LHCN-M2 (cell line): ENCODE measurements at places on chromosomes 6 and 20.

GRCh38 chr20:36234771-36235320, 1.4 kb upstream of the AAR2 start:
- no peak for DNase-seq

DNA sequence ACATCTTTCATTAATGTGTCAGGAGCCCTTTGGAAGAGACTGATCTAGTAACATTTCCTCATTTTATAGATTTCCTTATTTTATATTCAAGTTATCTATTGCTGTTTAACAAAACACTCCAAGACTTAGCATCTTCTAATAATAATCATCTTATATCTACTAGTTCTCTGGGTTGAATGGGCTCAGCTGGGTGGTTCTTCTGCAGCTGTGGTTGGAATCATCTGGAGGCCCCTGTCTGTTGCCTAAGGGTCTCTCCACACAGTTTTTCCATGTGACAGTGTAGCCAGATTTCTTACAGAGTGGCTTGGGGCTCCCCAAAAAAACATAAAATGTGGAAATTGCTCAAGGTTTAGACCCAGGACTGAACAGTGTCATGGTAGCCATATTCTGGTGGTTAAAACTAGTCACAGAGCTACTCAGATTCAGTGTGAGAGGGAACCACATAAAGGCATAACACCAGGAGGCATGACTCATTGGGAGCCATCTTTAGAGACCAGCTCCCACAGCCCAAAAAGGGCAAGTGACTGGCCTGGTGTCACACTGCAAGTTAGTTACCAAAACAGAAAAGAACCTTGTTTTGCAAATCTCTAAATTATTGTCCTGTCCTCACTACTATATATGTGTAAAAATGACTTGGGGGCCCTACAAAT, 11.5 kb downstream of the SLC2A10 start:
- peak; percentile 28 for DNase-seq

- DNase-seq, result no peak
Observed at GRCh38 chr20:24034820-24035219, 46.2 kb upstream of the GGTLC1 start.

DNA sequence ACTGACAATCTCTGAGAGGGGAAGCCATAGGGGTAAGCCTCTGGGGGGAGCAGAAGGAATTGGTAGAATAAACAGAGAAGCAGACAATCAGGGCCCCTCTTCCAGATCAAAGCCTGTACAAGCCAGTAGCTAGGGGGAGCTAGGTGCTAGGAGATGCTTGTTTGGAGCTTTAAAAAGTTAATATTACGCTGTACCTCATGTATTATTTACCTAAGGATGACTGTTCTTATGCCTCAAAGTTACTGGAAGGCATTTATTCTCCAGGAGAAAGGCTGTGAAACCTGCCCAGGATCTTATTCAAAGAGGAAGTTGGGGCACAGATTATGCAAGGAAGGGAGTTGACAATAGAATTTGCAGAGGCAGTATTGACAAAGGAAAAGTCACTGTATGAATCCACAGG, 111.8 kb upstream of the SLC35F1 start:
- DNase-seq, result no peak

DNA sequence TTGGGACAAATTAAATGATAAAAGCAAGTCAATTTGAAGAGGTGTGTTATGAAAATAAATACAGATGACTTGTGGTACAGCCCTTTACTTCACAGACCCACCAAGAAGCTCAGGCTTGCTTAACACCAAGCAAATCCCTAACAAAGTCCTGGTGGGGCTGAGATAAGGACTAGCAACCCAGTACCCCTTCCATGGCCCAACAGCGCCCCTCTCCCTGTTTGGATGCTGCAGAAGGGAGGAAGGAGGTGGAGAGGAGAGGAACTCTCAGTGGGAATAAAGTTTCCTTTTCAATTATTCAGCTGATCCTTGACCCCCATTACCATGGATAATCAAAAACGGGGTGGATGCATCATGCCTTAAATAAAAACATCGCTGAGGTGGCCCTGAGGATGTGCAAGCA, 4.5 kb upstream of the ZNF831 start:
- no peak for DNase-seq

DNA sequence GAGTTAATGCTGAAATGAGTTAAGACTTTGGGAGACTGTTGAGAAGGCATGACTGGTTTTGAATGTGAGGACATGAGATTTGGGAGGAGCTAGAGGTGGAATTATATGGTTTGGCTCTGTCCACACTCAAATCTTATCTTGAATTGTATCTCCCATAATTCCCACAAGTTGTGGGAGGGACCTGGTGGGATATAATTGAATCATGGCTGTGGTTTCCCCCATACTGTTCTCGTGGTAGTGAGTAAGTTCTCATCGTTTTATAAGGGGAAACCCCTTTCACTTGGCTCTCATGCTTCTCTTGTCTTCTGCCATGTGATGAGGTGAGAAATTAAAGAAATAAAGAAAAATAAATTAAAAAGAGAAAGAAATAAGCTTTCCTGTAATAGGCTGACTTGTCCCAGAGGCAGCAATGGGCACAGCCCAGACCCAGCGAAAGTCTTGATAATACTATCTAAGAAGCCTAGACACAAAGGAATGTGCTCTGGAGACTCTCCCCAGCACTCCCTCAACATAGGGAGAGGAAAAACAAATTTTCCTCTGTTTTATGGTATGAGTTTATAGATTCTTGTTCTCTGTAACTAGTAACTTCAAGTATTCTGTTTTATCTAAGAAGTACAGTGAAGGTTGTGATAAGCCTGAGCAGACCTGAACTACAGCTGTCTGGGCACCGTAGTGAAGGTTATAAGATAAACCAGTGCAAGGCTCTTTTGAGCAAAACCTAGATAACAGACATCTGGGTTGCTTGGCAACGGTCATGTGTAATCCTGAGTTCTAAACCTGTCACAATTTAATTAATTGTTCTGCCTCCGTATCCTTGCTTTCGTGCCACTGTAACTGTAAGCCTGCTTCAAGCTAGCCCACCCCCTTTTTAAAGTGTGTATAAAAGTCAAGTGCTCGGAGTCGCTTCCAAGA, 88.9 kb upstream of the ECI2 start:
- DNase-seq, result no peak

- no peak for DNase-seq
Observed at GRCh38 chr20:34369265-34369664, 6.2 kb downstream of the ITCH start.

DNA sequence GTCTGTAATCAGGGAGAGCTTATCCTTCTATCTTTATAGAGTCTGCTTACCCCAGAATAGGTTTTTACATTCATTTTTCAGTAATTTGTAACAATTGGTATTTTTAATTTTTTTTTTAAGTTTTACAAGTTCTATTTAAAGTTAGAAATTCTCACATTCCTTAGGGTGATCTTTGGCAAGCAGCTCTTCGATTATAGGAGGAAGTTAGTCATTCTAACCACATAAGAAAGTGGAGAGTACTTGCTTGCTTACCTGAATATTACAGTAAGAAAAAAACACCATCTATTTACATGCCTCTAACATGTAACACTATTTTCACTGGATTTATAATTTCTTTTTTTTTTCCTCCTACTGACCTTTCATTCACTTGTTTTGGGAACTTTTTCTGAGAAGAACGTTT, 6.7 kb downstream of the TSHZ2 start:
- no peak for DNase-seq

GRCh38 chr20:61832181-61832580, 233.5 kb downstream of the TAF4 start:
- DNase-seq, result no peak

DNA sequence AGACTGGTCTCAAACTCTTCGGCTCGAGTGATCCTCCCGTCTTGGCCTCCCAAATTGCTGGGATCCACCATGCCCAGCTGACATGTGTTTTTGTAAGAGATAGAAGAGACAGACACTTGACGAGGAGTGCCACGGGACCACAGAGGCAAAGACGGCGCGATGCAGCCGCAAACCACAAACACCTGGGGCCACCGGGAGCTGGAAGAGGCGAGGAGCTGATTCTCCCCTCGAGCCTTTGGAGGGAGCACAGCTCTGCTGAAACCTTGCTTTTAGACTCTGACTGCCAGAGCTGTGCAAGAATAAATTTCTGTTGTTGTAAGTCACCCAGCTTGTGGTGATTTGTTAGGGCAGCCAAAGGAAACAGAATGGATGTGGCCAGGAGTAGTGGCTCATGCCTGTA, 46.9 kb downstream of the TFAP2C start:
- no peak for DNase-seq

DNA sequence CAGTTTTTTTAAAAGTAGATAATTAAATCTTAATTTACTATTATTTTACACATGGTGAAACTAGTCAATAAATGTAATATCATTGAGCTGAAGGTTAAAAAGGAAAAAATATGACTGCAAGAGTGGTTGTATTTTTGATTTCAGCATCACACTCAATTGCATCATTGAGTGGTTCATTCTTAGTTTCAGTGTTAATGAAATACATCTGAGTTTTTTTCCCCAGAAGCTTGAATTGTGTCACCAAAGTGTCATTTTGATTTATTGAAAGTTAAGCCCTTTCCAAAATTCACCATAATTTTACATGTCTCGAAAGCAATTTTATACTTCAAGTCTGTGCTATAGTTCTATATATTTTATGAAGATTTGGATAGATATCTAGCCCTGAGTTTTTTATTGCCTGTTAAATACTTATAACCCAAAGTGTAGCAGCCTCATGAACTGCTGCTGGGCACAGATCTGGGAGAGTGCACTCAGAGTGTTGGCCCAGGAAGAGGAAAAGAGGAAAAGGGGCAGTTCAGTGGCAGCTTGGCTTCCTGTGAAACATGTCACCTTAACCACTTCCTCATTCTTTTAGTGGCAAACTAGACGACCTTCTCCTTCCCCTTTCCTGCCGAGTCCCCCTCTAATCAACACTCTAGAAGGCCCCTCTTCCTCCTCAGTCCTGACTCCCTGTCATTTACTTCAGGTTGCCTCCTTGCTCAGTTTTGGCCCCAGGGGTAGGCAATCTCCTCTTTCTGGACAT, 140.7 kb downstream of the ESR1 start:
- no peak for DNase-seq

GRCh38 chr20:878511-879307, 37.4 kb downstream of the ANGPT4 start:
- peak; percentile 29 for DNase-seq

DNA sequence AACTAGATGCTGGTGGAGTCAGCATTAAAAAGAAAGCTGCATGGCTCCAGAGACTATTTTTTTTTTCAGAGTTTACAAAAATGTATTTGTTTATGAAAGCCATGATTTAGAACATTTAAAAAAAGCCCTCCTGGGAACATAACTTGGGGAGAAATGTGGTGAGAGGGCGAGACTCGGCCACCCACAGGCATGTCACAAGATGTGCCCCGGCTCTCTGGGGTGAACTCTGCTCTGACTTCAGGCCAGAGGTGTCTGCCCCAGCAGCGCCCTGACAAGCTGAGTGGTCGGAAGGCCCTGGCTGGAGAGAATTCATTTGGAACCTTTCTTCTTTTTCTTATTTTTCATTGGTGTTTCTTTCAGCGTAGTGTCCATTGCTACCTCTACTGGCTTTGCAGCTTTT, 21.7 kb upstream of the RFPL4B start:
- DNase-seq, result peak; percentile 26

DNA sequence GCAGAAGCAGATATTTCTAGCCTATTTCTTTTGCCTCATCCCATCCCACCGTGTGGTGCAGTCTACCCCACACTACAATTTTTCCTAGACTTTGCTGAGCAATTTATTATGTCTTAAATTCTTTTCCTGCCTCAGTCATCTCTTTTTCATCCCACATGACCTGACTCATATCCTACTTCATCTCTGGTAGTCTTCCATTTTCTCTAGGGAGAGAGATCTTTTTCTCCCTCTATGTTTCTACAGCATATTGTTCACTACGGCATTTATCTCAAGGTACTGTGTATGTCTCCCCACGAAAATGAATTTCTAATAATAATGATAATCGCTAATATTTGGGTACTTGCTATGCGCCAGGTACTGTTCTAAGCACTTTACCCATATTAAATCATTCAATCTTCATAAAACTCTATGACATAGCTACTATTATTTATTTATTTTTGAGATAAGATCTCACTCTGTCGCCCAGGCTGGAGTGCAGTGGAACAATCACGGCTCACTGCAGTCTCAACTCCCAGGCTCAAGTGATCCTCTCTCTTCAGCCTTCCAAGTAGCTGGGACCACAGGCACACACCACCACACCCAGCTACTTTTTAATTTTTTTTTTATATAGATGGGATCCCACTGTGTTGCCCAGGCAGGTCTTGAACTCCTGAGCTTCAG, 15.6 kb downstream of the PDSS2 start:
- DNase-seq, result peak; percentile 56

- DNase-seq, result peak; percentile 72
Observed at GRCh38 chr6:30748851-30749540, 4.6 kb upstream of the IER3 start.

GRCh38 chr6:120405947-120406346, 928.3 kb downstream of the TBC1D32 start:
- no peak for DNase-seq

- no peak for DNase-seq
Observed at GRCh38 chr6:144617708-144618107, 332.6 kb downstream of the UTRN start.

DNA sequence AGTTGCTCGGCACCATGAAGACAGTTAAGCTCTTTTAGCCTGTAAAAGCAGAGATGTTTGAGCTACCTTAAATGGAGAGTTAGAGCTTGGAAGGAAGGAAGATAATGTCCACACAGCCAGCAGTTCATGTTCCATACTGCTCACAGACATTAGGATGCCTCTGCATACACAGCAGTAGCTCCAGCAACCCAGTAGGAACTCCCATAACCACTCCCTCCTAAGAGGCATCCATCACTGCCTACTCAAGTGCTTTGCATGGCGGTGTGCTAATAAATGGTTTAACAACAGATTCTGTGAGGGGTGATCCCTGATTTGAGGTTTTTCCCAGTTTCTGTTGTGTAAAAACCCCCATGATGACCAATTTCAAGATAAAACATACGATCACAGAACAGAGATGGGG, 286.4 kb downstream of the HACE1 start:
- DNase-seq, result no peak

DNA sequence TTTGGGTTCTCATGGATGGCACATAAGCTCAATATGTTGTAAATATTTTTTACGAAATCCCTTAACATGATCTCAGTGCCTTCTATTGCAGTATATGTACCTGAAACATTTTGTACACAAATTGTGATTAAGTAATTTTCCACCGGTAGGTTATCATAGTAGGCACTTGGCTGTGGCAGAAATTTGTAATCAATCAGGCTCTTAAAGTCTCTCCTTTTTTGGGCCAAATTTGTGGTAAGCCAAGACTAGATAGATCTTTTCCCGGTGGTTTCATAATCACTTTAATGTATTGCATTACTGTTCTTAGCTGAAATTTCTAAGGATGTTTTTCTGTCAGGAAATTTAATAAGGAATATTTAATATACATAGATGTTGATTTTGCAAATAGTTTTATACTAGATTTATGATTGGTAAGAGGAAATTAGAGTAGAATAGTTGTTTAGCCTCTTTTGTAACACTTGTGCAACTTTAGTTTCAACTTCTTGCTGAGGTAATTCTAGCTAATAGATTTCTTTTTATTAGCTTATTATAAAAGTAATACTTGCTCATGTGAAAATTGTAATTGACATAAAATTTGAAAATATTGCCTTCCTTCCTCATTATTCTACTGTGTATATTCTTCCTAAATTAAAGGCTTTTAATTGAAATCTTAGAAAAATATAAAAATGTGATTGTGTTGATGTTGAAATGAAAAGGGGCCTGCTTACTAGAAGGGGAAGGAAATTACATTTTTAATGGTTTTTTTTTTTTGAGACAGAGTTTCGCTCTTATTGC, 3.2 kb downstream of the PCMT1 start:
- DNase-seq, result no peak

- DNase-seq, result no peak
Observed at GRCh38 chr6:163438940-163439335, 24.4 kb downstream of the QKI start.

- DNase-seq, result peak; percentile 58
Observed at GRCh38 chr20:53750827-53751619, 157.4 kb upstream of the ZNF217 start.

GRCh38 chr6:3220366-3220765, 7.1 kb downstream of the TUBB2B start:
- no peak for DNase-seq
